ENCODE measurements at places on chromosomes 12 and 14. TPM values are rescaled to one million over a fixed set of nuclear protein-coding genes. Genes with fewer than 3 reads are reported as not detected.

GRCh38 chr14:90514015-90514398 lies 117.2 kb downstream of the CALM1 start:
- DNase-seq = no peak

GRCh38 chr14:20671597-20672283 lies 12.6 kb upstream of the RNASE4 start:
- DNase-seq = no peak

- peak; percentile 30 for DNase-seq
Measured at GRCh38 chr12:109910969-109911348, 10.9 kb downstream of the TCHP start.

GRCh38 chr12:73598626-73599025 lies 939.0 kb upstream of the ATXN7L3B start:
- DNase-seq = no peak

DNA sequence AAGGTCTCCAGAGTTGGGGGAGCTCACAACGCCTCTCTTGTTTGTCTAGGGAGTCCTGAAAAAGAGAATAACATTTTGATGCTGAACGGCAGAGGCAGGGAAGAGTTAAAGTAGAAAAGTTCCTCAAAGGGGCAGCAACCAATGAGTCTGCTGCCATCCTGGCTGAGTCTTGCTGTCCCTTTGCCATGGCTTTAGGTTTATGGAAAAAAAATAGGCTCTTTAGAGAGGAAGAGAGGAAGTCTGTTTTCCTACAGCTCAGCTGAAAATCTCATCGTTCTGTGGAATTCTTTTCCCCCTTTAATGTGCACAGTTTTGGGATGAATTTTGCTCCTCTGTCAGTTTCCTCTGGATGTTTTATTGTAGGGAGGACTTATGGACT lies 314.8 kb upstream of the TBX3 start:
- no peak for DNase-seq

- DNase-seq = no peak
Measured at GRCh38 chr14:100539003-100539660, 48.1 kb downstream of the BEGAIN start.

DNA sequence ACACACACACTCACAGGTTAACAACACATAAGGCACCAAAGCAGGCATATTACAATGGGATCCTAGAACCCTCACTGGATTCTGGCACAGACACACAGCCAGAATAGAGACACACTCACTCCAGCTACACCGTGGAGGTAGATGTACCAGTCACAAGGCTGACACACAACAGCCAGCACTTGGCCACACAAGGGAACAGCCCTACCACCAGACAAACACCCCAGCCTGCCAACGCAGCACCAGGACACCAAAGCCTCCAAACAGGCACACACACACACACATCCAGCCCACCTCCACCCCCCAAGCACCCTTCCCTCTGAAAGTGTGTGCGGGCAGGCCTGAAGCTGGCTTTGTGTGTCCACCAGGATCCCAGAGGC lies 10.9 kb upstream of the ITGB7 start:
- DNase-seq = no peak

GRCh38 chr14:88488897-88489296 lies 65.9 kb downstream of the PTPN21 start:
- DNase-seq = no peak

DNA sequence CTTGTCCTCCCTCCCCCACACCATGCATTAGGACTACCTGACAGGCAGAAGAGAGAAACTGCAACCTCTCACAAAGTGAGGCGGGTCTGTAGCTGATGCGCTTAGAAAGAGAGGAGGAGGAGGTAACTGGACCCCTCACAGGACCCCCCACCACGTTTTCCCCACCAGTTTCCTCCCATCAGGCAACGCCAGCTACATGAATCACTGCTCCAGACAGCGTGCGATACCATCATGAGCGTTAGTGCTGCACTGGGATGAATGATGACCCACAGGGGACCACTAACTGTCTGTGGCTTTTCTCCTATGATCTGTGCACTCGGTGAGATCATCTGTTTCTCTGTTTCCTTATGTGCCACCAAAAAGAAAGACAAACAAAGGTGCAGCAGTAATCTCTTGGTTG lies 77.7 kb downstream of the KCNK10 start:
- DNase-seq = no peak

DNA sequence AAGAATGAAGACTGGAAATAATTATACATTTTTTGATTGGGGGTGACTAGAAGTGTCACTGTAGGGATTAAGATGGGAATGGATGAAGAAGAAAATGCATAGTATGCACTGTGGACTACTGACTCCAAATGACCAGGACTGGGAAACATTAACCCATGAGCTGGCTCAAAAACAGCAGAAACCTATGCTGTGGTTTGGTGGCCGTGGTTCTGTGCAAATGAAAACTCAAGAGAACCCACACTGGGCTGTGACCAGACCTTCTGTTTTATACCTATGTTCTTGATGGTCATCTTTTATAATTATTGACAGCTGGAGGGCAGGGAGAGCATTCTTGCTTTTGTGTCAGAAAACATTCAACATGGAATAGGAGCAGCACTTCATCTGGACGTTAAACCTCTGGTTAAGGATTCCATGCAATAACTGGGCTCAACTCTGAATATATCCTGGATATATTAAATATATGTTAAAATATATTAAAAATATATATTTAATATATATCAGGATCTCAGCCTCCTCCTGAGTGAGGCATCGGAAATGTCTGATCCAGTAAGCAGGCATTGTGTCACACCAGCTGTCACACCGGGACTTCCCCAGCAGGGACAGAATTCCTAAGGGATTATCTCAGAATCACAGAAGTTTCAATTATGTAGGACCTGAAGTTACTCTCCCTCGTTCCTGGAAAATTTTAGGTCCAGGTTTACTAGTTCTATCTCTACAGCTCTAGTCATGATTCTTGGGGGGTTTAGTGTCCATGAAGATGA lies 48.5 kb downstream of the BBS10 start:
- no peak for DNase-seq

- DNase-seq = peak; percentile 70
Measured at GRCh38 chr14:71289536-71289935, 382.3 kb downstream of the PCNX1 start.

- DNase-seq = no peak
Measured at GRCh38 chr14:90355540-90356518, 24.1 kb upstream of the NRDE2 start.

- DNase-seq = no peak
Measured at GRCh38 chr12:83016218-83016835, 329.6 kb downstream of the TMTC2 start.

DNA sequence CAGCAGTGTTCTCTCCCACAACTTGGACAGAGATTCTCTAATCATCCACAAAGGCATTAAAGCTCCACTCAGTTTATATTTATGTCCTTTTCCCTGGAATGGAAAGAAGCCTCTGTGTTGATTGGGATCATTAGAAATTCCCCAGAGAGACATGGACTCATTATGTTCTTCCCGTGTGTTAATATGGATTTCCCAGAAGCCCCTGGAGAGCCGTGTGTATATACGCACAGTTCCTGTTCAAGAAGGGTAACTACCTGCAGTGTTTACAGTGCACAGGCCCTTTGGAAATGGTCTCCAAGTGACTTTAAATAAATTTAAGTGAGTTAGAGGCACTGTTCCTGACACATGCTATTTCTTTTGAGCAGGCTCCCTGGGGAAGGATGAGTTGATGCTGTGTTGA lies 428.0 kb upstream of the TMTC1 start:
- no peak for DNase-seq

DNA sequence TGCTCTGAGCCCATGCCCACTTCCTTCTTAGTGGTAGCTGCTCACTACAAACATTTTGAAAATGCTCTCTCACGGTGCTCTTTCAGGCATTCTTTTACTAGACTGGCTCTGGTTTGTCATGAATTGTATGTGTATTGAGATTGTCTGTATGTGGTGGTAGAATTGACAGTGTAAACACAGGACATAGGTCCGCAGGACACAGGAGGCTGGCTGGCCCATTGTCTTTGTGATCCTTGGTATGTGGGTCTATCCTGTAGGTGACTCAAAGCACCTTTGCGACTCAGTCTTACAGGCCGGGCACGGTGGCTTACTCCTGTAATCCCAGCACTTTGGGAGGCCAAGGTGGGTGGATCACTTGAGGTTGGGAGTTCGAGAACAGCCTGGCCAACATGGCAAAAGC lies 250.9 kb downstream of the C12orf75 start:
- DNase-seq = no peak

- DNase-seq = no peak
Measured at GRCh38 chr14:69170839-69171238, 17.9 kb upstream of the DCAF5 start.

- no peak for DNase-seq
Measured at GRCh38 chr14:104514156-104514848, 65.3 kb upstream of the C14orf180 start.

- DNase-seq = no peak
Measured at GRCh38 chr12:52436000-52436827, 2.0 kb upstream of the KRT75 start.

GRCh38 chr12:103312742-103313354 lies 182.9 kb downstream of the C12orf42 start:
- no peak for DNase-seq

DNA sequence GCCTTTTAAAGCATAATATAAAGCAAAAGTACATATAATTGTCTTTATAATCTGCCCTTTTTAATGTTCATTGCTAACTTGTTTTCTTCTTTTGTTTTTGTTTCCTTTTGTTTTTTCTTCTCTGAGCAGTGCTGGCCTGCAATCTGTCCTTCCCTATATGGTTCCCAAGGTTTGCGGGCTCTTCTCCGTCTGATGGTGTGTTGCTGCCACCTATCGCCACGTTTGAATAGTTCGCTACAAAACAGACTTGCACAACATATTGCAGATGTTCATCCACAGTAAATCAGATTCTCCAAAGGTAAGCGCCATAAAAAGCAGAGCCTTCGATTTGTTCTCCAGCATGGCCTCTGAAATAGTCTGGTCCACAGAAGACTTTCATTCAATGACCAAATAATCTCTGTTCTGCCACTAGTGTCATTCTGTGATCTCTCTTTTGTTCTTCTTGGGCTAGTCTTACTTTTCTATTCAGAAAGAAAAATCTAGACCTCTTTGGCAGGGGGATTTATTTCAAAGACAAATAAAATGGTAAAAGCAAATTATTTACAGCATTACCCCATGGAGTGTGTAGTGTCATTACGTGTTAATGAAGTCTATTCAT lies 33.5 kb downstream of the C12orf50 start:
- peak; percentile 50 for DNase-seq

Gene GPRC5D
- not detected for total RNA-seq

Gene PPP1R1A
- not detected for total RNA-seq

Gene HSPB8
- total RNA-seq = not detected

Gene TAS2R30
- 6.0 TPM for total RNA-seq

Gene CPNE8
- not detected for total RNA-seq

Gene MUCL1
- not detected for total RNA-seq

Gene PLEKHG7
- total RNA-seq = 0.29 TPM

Gene CAPZA3
- not detected for total RNA-seq

Gene PRB3
- not detected for total RNA-seq

Gene EID3
- total RNA-seq = 5.5 TPM

Gene LYZ
- not detected for total RNA-seq

Gene BORCS5
- 25.3 TPM for total RNA-seq

Gene REM2
- total RNA-seq = 2.1 TPM
